ENCODE measurements at places on chromosomes 2 and 18. TPM values are rescaled to one million over a fixed set of nuclear protein-coding genes. Genes with fewer than 3 reads are reported as not detected.
A peak's percentile ranks its signal among the peaks of the same experiment; 100 is the strongest.

MCFD2 gene
- polyA plus RNA-seq: 231 TPM

LAMA3 gene
- polyA plus RNA-seq: 0.75 TPM

CNGA3 gene
- polyA plus RNA-seq: 0.03 TPM

CPLX4 gene
- not detected for polyA plus RNA-seq

WDR12 gene
- polyA plus RNA-seq: 35.1 TPM

COLEC11 gene
- 0.30 TPM for polyA plus RNA-seq

ITPRIPL1 gene
- 2.6 TPM for polyA plus RNA-seq

SEPTIN10 gene
- 99.4 TPM for polyA plus RNA-seq

DNA sequence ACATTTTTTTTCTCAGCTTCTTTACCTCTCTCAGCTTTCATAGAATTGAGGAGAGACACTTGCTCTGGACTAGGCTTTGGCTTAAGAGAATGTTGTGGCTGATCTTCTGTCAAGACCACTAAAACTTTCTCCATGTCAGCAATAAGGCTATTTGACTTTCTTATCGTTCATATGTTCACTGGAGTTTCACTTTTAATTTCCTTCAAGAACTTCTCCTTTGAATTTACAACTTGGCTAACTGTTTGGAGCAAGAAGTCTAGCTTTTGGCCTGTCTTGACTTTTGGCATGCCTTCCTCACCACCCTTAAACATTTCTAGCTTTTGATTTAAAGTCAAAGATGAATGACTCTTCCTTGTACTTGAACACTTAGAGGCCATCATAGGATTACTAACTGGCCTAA, 104.4 kb upstream of the SLC39A10 start:
- no peaks in the 10 kb centered on the region for H3K36me3 ChIP-seq
- no peaks in the 10 kb centered on the region for H3K27me3 ChIP-seq
- no peak for DNase-seq
- no peak overlapping the region for H3K27ac ChIP-seq
- no peak overlapping the region for H3K4me3 ChIP-seq

DNA sequence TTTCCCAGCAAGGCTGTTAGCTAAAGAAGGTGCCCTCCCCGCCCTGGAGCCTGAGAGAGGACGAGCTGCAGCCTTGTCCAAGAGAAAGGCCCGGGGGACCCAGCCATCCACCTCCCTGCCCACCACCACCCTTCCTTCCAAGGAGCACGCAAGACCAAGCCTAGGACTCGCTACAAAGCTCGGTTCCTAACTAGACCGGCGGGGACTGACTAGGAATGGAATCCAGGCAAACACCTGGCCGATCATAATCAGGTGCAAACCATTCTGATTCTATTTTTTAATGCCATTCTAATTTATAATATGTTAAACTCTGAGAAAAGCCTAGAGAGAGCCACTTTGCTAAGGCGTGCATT, 19.7 kb upstream of the TUBB6 start:
- no peaks in the 10 kb centered on the region for H3K27me3 ChIP-seq
- peaks cover 11% of the 10 kb centered on the region for H3K4me1 ChIP-seq
- no peak for DNase-seq

DNA sequence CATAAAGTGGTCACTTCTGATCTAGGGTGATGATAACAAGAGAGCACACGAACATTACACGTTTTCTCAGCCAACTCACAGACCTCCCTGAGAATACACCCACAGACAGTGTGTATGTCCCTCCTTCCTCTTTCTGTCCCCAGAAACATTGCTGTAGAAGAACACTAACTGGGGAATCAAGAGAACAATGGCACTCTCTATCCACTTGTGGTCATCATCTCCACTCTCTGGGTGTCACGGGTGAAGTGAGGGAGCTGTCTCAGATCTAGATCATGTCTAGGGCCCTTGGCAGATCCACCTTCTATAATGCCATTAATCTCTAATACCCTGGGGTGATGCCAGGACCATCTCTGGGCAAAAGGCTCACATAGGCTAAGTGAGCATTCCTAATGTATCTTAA, 97.9 kb downstream of the DNER start:
- H3K27me3 ChIP-seq: no peaks in the 10 kb centered on the region
- H3K27ac ChIP-seq: no peak overlapping the region
- H3K36me3 ChIP-seq: no peaks in the 10 kb centered on the region
- no peak overlapping the region for H3K4me3 ChIP-seq
- no peaks in the 10 kb centered on the region for H3K4me1 ChIP-seq

- no peak overlapping the region for H3K27ac ChIP-seq
- no peak overlapping the region for H3K4me3 ChIP-seq
- DNase-seq: no peak
Measured at GRCh38 chr18:23646282-23646681, 16.4 kb downstream of the ANKRD29 start.

DNA sequence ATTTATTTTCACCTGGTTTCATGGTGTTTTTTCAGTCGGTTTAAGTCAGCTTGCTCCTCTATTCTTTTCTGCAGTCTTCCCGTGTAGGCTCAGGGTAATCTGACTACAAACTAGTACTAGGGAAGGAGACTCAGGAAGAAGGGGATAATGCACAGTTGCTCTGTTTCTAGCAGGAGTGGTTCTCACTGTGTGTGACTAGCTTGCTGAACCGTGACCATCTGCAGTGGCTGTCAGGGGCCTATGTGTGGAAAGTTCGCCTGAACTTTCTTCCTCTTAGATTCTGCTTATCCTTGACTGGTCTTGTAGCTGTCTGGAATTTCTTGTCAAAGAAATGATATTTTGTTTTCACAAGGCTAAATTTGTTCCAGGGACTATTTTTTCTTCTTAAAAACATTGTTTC, 46.3 kb upstream of the AQP4 start:
- no peaks in the 10 kb centered on the region for H3K36me3 ChIP-seq
- no peak overlapping the region for H3K27ac ChIP-seq
- no peak overlapping the region for H3K4me3 ChIP-seq
- no peak for DNase-seq
- H3K4me1 ChIP-seq: no peaks in the 10 kb centered on the region

DNA sequence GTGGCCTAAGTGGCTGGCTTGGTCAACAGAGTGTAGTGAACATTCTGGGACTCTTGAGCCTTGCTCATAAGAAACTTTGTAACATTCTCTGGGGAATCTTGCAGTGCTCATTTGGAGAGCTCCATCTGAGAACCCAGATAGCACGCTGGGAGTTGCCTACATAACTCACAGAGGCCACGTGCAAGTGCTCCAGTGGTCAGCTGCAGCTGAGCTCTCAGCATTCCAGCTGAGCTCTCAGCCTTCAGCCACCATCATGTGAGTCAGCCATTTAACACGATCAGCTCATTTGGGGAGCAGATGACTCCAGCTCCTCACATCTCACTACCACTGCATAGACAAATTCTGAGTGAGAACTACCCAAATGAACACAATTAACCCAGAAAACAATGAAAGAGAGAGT, 25.5 kb upstream of the CTNNA2 start:
- no peak overlapping the region for H3K27ac ChIP-seq
- DNase-seq: no peak
- no peak overlapping the region for H3K4me3 ChIP-seq
- no peaks in the 10 kb centered on the region for H3K4me1 ChIP-seq

DNA sequence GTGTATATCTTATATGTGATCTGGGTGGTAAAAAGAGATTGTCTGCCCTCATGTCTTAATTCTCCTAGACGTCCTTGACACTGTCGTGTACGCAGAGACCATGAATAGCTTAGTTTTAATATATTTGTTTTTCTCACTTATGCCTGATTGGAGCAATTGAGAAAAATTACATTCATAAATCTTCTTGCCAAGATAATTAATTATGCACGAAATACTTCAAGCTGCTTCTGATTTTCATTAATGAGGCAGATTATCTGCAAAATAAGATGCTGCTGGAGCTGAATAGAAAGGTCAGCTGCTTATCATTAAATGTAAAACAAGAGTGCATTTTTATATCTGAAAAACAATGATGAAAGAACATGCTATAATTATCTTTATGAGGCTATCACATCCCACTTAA, 95.9 kb downstream of the CCDC141 start:
- no peak overlapping the region for H3K27ac ChIP-seq
- no peak overlapping the region for H3K4me3 ChIP-seq
- H3K27me3 ChIP-seq: no peaks in the 10 kb centered on the region
- H3K4me1 ChIP-seq: no peaks in the 10 kb centered on the region
- no peaks in the 10 kb centered on the region for H3K36me3 ChIP-seq

DNA sequence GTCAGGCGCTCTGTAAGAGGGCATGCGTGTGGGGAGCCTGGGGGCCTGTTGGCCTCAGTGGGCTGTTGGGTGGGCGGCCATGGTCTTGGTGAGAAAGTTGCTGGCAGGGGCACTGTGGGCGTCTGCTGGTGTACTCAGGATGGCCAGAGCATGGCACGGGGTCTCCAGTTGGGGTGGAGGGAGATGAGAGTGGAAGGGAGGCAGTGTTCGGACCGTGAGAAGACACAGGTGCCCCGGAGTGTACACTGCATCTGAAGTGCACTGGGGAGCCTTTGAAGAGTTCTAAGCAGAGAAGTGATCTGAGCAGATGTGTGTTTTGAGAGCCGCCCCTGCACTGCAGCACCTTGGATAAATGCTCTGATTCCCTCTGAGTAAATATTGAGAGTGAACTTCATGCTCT, 150.8 kb downstream of the LDLRAD4 start:
- DNase-seq: no peak
- no peak overlapping the region for H3K27ac ChIP-seq
- H3K36me3 ChIP-seq: no peaks in the 10 kb centered on the region
- no peaks in the 10 kb centered on the region for H3K27me3 ChIP-seq

DNA sequence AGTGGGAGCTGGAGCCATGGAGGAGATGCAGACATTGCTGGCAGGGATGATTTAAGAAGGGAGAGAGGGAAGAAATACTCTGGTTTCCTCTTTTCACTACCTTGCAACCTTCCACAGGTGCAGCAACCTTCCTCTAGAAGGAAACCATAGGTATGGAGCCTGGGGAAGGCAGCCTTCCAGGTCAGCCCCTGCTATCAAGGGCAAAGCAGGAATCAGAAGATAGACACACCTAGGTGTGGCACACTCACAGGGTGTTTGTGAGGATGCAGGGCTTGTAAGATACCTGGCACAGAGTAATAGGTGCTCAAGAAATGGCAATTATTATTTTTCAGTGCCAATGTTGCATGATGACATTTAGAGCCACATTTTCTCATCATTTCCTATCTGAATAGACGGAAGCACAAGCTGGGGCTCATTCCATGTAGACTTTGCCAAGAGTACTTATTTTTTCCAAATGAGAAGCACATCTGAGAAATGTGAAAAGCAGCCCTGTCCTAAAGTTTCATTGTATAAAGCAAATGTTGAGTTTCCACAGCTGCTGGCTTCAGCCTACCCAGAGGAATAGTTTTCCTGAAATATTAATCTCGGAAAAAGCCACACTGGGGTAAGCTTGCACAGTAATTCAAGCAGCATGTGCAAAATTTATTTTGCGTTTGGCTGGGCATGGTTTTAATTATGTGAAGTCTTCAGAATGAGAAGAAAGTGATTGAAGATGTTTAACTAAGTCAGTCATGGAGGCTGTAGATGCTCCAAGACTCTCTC, 20.6 kb downstream of the EVA1A start:
- H3K4me1 ChIP-seq: peaks cover 5% of the 10 kb centered on the region
- H3K4me3 ChIP-seq: no peak overlapping the region
- peak; percentile 15 for DNase-seq
- no peak overlapping the region for H3K27ac ChIP-seq

DNA sequence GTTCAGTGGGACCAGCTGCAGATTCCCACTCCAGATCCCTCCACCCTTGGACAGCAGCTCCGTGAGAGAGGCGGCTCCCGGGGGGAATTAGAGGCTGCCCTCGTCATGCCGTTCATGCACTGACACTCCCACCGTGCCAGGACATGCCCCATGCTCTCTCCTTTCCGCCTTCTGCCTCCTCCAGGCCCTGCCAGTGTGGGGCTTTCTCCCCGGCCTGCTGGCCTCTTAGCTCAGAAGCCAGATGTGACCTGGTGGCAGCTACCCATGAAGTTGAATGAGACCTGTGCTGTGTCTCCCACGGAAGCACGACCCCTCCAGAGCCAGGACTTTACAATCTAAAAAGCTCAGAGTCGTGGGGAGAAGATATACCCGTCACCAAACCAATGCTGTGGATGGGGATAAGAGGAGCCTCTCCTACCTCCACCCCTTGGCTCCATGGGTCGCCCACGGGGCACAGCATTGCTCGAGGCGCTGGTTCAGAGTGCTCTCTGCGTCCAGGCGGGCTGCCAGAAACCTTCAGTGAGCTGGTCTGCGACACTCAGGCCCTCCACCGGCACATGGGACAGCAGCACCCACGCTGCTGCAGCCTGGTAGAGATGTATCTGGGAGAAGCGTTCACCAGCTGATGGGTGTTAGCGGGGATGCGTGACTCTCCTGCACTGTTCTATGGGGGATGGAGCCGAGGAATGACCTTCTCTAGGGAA, 111.0 kb upstream of the GPC1 start:
- H3K36me3 ChIP-seq: no peaks in the 10 kb centered on the region
- H3K4me3 ChIP-seq: no peak overlapping the region
- no peak overlapping the region for H3K27ac ChIP-seq

GRCh38 chr2:123746006-123746405, 279.1 kb upstream of the CNTNAP5 start:
- no peaks in the 10 kb centered on the region for H3K36me3 ChIP-seq
- no peaks in the 10 kb centered on the region for H3K27me3 ChIP-seq
- H3K4me3 ChIP-seq: no peak overlapping the region
- H3K4me1 ChIP-seq: no peaks in the 10 kb centered on the region

DNA sequence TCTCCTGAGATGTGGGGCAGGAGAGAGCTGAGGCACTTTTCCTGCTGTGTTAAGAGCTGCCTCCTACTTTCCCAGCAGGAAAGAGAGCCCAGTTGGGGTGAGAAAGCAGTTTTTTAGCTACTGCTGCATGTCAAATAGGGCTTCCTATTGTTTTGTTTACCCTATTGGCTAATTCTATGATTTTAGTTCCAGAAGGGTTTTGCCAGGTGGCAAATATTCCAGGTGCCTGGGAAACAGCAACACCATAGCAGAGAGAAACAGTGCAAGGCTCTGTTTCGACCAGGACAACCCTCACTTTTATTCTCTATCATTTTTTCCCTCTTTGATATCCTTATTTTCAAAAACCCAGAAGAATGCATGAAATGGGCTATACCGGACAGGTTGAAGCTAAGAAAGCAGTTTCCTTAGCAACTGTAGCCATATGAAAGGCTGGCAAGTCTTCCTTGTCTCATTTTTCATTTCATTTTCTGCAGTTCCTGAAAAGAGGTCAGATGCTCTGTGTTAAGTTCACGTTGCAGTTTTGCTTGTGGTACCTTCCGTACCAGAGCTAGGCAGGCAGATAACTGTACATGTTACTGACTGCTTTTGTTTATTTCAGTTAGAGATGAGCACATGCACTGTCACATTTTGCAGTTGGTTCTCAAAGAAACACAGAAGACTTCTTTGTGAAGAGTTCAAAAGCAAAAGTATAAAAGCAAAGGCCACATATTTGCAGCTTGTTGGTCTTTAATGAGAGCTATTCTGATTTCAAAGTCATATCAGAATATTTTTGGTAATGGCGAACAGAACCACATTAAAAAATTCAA, 84.8 kb downstream of the AQP4 start:
- no peaks in the 10 kb centered on the region for H3K27me3 ChIP-seq
- no peak for DNase-seq
- H3K36me3 ChIP-seq: no peaks in the 10 kb centered on the region
- no peaks in the 10 kb centered on the region for H3K4me1 ChIP-seq
- H3K27ac ChIP-seq: no peak overlapping the region

GRCh38 chr18:8084160-8084559, 517.0 kb downstream of the PTPRM start:
- H3K4me3 ChIP-seq: no peak overlapping the region
- no peak overlapping the region for H3K27ac ChIP-seq
- DNase-seq: peak; percentile 65
- H3K36me3 ChIP-seq: no peaks in the 10 kb centered on the region

GRCh38 chr2:68745006-68745405, 10.4 kb downstream of the ARHGAP25 start:
- no peaks in the 10 kb centered on the region for H3K36me3 ChIP-seq
- no peak overlapping the region for H3K4me3 ChIP-seq
- no peak overlapping the region for H3K27ac ChIP-seq
- no peak for DNase-seq
- H3K4me1 ChIP-seq: no peaks in the 10 kb centered on the region

Measured in fibroblast of lung (primary cell).